MM.1S (cell line): ENCODE measurements at places on chromosomes 3 and 15.
A peak's percentile ranks its signal among the peaks of the same experiment; 100 is the strongest.

- DNase-seq, result no peak
Observed at GRCh38 chr3:179933080-179933479, 103.7 kb downstream of the PEX5L start.

- no peak for DNase-seq
Observed at GRCh38 chr3:50245251-50245745, 9.3 kb downstream of the GNAI2 start.

GRCh38 chr3:128222796-128223385 is 69.6 kb downstream of the EEFSEC start:
- no peak for DNase-seq

DNA sequence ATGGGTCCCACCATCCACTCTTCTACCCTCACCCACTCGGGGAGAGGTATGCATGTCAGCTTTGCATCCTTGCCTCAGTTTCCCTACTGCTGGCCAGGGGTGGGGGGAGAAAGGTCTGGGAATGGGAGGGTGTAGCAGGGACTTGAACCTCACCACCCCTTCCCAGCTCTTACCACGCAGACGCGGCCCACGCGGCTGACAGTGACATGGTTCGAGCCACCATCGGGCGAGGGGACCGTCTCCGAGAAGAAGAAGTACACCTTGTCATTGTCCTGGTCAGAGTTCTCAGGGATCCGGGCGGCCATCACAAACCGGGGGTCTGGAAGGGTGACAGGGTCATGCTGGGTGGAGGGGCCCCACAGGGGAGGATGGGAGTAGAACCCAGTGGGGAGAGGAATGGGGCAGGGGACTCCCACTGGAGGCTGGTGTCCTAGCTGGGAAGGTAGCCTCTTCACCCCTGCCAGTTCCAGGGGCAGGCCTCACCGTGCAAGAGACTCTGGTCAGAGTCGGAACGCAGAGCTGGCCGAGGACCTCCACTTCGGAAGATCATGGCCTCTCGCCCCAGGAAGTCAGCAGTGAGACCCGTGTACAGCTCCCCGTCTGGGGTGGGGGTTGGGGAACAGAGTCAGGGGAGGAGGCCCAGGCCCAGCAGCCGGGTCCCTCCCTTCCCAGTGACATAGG is 3.7 kb downstream of the SEMA3G start:
- no peak for DNase-seq

- no peak for DNase-seq
Observed at GRCh38 chr15:92400573-92400972, 6.9 kb downstream of the ST8SIA2 start.

DNA sequence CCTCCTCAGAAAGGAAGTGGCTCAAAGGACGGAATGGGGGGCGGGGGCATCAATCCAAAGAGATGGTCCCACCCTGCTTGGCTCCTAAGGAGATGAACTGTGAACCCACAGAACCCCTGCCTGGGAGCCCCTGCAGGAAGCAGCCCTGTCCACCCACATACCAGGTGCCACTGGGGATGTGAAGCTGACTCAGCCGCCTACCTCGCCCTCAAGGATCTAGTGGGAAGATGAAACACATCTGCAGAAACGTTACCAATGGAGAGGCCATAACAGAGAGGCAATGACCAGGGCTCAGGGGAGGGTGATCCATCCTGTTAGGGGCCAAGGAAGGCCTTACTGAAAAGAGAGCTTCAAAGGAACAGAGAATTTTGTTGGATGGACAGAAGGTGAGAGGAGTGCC is 35.1 kb downstream of the EAF1 start:
- DNase-seq, result no peak

- DNase-seq, result no peak
Observed at GRCh38 chr3:130956281-130956680, 62.4 kb downstream of the ATP2C1 start.

DNA sequence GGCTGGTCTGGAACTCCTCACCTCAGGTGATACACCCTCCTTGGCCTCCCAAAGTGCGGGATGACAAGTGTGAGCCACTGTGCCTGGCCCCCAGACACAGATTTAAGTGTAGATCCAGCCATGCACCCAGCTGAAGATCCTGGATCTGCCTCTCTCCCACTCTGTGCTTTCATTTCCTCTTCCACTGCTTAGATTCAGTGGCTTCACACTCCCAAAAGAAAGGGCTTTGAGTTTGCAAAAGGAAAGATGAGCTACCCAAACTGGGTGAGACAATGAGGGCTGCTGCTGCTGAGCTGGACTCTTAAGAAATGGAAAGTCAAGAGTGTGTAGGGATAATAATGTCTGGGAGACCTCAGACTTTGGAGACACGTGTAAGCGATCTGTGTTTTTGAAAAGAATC is 45.5 kb downstream of the ISG20 start:
- DNase-seq, result no peak

- peak; percentile 49 for DNase-seq
Observed at GRCh38 chr3:184380185-184380626, 352 bp downstream of the CHRD start.

DNA sequence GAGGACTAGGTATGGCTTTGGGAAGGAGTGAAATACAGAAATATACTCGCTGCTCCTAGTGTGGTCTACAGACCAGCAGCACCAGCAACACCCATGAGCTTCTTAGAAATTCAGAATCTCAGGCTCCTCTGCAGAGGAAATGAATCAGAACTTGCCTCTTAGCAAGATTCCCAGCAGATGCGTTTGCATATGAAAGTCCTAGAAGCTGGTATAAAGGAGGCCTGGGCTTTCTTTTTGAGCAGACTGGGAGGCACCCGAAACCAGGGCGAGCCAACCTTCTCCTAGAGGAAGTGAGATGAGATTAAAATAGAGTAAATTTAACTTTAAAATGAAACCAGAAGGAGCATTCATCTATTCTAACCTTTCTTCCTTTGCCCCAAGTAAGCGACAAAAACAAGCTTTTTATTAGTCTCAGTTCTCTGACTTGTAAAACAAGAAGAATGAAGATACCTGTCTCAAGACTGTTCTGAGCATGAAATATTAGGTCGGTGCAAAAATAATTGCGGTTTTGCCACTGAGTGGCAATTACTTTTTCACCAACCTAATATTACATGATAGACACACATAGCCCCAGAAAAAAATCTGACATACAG is 140.0 kb downstream of the PDZRN3 start:
- DNase-seq, result peak; percentile 79

DNA sequence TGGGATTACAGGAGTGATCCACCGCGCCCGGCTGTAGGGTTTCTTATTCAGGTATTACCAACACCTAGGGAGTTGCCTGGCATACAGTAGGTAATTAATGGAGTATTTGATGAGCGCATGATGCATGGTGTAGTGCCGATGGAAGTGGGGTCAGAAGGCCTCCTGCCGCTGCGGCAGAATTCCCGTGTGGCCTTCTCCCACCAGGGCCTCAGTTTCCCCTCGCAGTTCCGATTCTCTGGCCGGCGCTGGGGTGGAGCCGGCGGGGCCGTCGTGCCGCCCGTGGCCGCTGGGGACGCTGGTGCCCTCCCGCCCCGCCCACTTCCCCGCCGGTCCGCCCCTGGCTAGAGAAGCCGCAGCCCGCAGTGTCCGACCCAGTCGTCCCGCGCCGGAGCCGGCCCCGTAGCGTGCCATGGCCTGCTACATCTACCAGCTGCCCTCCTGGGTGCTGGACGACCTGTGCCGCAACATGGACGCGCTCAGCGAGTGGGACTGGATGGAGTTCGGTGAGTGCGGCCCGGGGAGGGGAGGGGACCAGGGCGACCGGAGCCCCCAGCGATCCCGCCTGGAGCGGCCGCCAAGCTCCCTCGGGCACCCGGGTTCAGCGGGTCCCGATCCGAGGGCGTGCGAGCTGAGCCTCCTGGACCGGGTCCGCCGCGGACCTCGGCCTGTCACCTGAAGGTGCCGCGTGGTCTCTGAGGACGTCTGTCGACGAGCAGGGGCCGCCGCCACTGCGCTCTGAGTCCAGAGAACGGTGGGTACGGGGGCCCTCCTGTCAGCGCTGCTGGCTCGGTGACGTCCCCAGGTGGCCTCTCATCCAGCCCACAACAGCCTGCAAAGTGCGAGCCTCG is at the start of gene IRAK2:
Gene IRAK2 (plus strand): TSS at position 374 of the 848 bp plus-strand sequence. CDS start 36 bp downstream, at position 410.
- DNase-seq, result peak; percentile 61

DNA sequence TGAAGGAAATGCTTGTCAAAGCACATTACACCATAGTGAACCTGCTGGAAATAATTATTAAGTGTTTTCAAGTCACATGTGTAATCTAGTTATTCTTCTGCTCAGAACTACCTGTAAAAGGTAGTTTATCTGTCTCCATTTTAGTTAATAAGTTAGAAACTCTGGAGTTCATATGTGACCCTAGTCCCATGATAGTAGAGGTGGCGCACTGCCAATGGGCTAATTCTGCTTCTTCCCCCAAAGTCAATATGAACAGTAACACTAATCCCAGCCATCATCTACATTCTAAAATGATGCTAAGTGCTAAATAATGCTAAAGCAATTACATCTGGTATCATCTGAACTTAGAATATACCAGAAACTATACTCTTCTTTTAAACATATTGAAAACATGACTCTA is 361.0 kb upstream of the NECTIN3 start:
- DNase-seq, result no peak

- DNase-seq, result peak; percentile 88
Observed at GRCh38 chr3:156978481-156978961, 152.4 kb downstream of the LEKR1 start.

- peak; percentile 91 for DNase-seq
Observed at GRCh38 chr3:5212628-5213573, 25.4 kb downstream of the EDEM1 start.

DNA sequence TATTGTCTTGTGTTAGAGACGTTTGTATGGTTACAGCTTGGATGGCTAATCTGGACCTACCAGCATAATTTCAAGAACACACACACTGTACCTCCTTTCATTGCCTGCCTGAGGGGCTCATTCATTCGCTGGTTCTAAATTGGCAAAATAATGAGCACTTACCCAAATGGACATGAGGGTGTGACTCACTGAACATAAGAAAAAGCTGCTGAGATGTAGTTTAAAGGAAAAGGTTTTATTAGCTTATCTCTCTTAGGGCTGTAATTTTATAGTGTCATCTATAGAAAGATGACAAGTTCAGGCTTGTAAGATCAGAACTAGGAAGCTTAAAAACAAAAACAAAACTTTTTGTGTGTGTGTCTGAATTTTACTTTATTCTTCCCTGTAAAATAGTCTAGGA is 120.7 kb upstream of the WNT7A start:
- no peak for DNase-seq

DNA sequence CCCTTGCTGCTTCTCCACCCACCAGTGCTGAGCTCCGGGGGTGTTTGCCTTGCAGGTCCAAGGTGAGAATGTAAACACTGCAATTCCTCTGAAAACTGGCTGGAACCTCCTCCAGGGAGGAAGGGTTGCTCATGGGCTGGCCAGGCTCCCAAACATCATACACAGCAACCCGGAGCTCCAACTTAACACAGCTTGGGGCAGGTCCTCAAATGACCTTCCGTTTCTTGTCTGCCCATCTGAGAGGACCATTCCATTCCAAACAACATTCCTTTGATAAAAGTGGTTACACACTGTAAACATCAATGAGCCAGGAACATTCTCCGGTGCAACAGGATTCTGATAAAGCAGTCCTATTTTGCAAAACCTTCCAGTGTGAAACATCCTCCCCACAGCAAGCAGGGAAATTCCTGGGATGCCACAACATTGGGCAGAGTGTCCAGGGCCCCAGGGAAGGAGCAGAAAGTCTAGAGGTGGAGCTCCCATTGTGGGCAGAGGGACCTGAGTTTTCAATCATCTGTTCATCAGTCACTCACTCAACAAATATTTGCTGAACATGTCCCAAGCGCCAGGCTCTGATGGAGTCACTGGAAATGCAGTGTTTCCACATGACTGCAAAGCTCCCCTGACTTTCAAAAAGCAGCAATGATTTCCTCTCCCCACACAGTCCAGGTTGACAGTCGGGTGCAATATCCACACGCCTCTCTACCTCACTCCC is 7.3 kb upstream of the HEG1 start:
- no peak for DNase-seq

DNA sequence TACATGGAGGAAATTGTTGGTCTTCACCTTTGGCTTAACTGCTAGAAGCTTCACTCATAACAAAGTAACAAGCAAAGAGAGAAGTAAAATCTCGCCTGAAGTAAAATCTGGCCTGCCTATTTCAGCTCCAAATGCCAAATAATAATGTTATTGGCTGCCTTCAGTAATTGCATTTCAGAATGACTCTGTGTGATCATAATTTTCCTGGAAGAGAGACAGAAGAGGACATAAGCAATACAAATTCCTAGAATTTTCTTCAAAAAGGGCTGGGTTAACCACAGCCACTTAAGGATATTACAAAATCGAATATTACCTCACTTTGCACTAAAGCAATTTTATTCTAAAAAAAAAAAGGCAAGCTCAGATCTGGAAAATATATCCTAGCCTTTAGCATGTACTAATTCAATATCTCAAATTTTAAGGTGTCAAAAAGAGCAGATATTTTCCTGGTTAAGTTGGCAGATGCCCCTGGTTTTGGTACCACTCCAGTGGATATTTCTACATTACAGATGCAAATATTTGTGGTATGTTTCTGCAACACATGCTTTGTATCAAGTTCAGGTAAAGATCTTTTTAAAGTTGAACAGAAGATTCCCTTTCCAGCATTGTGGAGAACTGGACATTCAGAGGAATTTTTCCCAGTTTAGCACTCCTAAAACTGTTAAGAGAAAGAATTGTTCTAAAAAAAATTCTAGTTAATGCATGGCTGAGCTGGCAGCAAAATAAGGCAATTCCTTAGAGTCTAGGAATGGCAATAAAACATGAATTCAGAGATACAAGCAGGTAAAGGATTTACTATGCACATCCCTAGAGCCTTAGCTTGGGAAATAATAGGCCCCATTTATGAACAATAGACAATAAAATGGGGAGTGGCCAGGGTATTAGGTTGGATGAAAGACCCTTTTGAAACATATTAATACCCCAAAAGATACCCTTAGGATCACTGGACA is 116.7 kb downstream of the STAC start:
- DNase-seq, result no peak

DNA sequence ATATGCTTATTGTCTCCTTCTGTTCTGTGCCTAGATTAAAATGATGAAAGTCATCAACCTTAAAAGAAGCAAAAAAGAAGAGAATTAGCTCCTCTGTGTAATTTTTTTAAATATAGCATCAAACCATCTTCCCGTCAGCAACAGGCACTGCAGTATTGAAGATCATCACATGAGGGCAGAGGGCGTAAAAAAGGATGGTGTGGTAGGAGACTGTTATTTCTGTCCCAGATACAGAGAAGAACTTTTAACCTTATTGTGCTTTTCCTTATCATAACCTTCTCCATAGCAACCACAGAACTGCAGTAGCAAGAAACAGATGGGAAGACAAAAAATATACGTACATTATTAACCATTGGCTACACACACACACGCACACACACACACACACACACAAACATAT is 88.8 kb downstream of the IGSF11 start:
- DNase-seq, result no peak

GRCh38 chr15:40239693-40240618 is 1.1 kb downstream of the PAK6 start:
- DNase-seq, result no peak

GRCh38 chr15:74873756-74874424 is 725 bp upstream of the SCAMP2 start:
- DNase-seq, result peak; percentile 30

DNA sequence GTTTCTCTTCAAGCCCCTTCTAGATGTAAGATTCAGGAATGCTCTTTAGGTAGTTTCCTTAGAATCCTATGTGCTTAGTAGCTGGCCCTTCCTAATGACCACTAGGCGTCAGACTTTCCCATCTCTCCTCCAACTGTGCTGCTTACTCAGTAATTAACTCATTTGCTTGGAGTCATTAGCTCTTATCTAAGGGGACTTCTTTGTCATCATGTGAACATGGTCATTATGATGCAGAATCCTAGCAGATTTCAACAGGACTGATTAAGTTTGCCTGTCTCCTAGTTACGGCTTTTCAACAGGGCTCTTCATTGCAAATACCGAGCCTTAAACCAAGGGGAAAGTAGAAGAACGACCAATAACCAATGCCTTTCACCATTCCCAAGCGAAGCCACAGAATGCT is 46.4 kb downstream of the GJD2 start:
- DNase-seq, result peak; percentile 47

- no peak for DNase-seq
Observed at GRCh38 chr15:100438570-100438969, 90.2 kb downstream of the CERS3 start.
